Right ventricle myocardium inferior (tissue), 1 donor: ENCODE measurements at places on chromosomes 6 and 20.

DNA sequence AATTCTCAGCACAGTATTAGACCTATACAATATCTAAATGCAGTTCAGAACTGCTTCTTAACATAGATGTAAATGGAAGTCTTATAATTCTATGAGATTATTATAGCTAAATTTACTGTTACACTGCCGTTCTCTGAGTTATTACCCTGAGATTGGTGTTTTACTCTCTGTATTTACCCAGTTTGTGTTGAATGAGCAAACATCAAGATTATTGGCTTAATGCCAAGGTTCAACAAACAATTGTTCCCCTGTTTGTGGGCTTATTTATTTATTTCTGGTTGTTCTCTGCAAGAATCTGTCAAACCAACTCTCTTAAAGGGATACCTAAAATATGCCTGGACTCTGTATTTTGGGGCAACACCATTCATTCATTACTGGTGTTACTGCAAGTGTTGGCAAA, 5.2 kb upstream of the STMND1 start:
- DNase-seq: no peak

GRCh38 chr6:147839708-147840610, 331.5 kb downstream of the SAMD5 start:
- no peak for DNase-seq

DNA sequence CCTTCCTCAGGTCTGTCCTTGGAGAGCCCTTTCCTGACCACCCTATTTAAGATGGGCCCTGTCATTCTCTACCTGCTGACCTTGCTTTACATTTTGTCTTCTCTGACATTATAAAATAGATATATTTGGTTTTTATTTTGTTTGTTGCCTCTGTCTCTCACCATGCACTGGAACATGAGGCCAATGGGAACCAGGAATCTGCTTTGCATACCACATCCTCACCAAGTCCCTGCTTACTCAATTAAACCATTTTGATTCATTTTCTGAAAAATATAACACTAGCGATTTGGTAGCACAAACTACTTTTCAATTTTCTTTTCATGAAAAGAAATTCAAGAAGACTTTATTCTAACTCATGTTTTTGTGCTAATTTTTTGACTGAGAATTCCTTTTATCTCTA, 32.8 kb upstream of the POPDC3 start:
- DNase-seq: no peak

DNA sequence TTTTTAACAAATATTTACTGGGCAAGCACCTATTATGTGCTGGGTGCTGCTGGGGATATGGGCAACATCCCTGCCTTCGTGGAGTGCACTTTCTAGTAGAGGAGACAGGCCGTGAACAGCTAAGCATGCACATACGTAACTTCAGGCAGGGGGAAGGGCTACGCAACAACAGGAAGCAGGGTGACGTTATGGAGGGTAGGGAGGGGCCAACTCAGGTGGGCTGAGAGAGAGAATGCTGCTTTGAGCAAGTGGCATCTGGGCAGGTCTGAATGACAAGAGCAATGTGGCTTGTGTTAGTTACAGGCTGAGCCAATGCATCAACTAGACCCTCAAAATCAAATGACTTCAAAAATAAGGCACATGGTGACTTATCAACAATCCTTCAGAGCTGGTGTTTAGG, 112.1 kb downstream of the CDC5L start:
- no peak for DNase-seq

DNA sequence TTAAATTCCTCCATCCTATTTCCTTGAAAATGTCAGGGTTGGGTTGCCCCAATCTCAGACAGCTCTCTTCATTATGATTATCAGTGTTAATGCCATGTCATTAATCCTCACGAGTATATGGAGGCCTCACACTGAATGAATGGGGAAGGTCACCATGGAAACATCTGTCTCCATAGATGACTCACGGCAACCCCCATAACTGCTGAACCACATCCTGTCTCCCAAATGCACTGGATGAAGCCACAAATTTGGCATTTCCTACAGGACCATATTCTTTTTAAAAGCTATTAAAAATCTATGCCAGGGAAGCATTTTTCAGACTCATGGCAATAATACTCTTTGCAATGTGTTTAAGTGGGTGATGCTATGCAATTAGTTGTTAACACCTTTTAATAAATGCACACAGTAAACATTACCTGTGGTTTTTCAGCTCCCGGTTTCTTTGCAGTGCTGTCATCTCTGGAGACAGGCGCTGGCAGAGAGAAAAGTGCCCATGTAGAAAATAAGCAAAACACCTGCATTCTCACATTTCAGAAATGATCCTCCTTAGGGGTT, 80.1 kb upstream of the PTPRK start:
- no peak for DNase-seq

DNA sequence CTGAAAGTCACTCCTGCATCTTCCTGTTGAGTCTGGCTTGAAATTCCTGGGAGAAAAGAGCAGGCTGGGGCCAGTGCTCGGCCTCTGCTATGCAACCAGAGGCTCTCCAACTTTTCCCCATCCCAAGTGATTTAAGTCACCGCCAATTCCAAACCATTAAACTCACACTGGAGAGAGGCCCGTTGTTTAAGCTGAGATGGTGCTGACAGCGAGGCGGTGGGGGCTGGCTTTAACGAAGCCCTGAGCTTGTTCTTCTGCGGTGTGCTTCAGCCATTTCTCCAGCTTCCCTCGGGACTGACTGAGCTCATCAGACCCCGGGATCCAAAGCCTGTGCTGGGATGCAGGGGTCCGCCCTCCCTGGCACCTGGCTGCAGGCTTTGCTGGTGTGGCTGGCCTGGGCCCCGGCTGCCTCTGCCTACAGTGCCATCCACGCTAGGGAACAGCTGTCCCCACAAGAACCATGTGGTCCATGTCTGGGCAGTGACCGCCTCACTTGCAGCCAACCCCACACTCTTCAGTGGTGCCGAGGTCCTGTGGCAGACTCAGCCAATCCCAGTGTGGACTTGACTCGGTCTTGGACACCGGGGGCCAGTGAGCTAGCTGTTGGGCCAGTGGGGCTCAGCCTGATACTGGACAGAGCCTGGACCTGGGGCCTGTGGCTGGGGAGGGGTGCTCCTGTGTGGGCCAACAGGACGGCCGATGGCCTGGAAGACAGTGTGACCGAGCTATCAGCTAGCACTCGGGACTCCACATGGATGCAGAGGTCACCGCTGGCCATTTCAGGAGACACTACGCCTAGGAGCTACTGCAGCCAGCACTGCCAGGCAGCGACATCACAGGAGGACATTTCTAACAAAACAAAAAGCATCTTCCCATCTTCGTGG, 21.2 kb downstream of the RAMACL start:
- peak; percentile 71 for DNase-seq

DNA sequence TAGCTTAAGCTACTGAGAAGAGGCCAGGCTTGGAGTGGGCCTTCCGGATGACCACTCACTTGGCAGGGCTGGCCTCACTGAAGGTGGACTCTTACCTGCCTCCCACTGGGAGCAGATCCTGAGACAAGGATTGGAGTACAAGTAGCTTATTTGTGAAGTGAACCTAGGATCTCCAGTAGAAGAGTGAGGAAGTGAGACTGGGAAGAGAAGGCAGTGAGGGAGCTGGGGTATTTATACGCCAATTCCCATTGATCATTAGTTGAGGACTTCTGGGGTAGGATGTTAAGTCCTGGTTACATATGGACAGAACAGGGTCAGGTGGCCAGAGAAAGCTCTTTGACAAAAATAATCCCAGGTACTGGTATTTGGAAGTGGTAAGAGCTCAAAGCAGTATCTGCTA, 32.3 kb upstream of the RNF24 start:
- DNase-seq: no peak

GRCh38 chr6:3237761-3238662, 10.6 kb upstream of the TUBB2B start:
- no peak for DNase-seq

DNA sequence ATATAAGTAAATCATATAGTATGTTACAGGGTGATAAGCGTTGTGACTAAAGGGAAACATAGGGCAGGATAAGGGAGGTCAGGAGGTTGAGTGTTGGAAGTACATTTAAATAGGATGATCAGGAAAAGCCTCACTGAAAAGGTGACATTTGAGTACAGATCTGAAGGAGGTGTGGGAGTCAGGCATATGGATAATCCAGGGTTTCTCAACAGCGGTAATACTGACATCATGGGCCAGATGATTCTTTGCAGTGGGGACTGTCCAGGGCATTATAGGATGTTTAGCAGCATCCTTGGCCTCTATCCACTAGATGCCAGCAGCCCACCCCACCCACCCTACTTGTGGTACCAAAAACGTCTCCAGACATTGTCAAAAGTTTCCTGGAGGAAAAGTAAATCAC, 292.6 kb upstream of the PREP start:
- DNase-seq: no peak

- no peak for DNase-seq
Measured at GRCh38 chr20:40635971-40636370, 53.1 kb downstream of the MAFB start.

DNA sequence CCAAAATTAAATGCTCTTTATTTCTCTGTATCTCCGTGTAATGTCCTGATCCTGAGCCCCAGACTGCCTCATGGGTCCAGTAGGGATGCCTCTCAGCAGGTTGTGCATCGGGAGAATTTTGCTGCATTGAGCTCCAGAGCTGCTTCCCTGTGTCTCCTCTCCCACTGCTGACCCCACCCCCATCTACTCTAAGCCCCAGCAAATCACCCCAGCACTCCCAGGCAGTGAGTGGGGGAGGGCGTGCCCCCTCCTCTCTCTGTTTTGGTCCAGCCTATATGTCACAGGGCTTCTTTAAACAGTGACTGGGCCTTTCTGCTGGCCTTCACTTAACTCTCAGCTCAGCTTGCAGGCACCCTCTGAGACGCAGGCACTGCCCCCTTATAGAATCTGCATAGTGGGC, 228.8 kb upstream of the QKI start:
- no peak for DNase-seq

- DNase-seq: no peak
Measured at GRCh38 chr6:43188426-43188825, 6.4 kb downstream of the CUL9 start.

GRCh38 chr20:47672886-47673670, 112.2 kb downstream of the SULF2 start:
- peak; percentile 35 for DNase-seq

DNA sequence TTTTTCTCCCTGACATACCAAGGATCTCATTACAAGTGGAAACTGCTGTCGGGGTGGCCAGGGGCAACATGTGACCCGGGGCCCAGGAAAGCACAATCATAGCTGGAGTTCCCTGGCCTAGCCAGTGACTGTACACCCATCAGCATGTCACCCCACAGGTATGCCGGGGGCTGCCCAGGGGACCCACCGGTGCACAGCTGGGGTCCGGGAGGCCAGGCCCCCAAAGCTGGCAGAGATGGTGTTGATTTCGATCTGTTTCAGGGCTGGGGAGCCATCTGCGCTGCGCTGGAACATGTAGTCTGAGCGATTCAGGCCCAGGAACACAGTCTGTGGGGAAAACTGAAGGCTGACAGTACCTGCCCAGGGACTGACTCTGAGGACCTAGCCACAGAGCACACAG, 13.3 kb downstream of the GSS start:
- no peak for DNase-seq

DNA sequence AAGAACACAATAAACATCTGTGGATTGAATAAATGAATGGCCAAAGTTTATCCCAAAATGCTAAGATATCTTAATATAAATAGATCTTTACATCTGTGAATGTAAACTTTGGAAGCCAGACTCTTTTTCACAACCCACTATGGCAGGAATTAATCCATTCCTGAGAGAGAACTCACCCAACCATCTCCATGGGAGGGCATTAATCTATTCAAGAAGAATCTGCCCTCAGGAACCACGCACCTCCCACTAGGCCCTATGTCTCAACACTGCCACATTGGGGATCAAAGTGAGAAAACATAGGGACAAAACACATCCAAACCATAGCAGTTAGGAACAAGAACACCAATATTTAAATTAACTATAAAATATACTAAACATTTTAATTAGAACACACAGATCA, 3.4 kb downstream of the UBE3D start:
- no peak for DNase-seq

DNA sequence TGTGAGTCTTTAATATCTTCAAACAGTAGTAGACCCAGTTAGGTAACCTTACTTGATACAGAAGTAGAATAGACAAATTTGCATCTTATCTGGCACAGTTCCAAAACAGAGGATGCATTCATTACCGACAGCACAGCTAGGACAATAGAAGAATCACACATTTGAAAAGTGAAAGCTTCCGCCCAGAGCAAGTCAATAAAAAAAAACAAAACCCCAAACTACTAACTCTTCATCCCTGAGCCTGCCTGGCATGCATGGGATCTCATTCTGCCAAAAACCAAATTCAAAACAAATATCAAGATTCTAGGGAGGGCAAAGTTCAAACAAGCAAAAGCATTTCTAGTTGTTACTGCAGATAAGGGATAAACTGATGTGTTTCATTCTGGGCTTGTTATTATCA, 235.4 kb downstream of the BTBD9 start:
- no peak for DNase-seq

DNA sequence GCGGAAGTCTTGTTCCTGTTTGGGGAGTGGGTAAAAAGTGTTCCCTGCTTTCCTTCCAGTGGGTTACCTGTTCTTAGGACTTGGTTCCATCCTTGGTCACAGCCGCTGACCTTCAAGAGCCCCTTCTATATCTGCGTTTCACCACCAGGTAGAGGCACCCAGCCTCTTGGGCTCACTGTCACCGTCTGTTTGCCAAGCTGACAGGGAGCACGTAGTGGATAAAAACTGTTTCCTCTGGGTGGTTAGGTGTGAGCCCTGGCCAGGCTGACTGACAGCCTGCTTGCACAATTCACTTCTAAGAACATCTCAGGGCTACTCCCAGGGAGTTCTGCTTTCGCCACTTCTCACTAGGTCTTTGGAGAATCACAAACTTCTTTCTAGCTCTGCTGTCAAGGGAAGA, 1.8 kb upstream of the JPH2 start:
- no peak for DNase-seq

DNA sequence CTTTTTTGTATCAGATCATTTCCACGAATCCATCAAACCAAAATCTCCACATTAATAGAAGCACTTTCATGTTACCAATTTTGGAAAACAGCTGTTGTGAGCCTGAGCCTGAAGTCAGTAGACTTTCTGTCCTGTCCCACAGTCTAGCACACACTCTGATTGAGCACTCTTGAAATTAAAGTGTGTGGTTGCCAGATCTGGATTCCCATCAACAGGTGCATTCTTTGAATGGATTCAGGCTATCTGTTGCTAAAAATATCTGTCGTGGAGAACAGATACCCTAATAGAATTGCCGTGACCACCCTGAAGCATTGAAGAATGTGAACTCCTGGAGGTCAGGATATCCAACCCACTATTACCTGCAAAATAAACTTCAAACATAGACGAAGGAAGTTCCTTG, 73.3 kb downstream of the TFAP2A start:
- DNase-seq: no peak

DNA sequence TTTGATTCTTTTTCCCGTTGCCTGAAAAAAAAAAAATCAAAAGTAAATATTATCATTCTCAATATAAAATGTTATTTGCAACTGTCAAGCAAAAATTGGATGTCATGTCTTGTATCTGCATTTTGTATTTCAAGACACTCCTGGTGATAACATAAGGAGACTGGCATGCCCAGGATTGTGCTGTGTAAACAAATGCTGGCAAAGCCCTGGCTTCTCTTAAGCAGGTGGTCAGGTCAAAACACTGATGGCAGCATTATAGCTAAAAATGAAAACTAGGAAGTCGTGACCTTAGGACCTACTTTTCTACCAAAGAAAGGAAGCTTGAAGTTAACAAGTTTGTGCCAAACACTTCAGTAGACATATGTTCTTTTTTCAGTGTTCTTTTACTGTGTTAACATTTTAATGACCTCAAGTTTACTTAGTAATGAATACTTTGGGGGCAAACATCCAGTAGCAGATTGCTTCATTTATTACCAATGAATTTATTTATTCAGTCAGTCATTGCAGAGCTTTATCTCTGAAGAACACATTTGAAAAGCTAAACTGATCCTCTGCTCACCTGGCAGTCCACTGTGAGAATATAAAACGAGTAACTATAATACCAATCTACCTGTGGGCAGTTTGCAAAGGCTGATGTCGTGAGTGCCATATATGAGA, 243.1 kb upstream of the FLRT3 start:
- no peak for DNase-seq
